ENCODE measurements at places on chromosomes 7 and 10.
A peak's percentile ranks its signal among the peaks of the same experiment; 100 is the strongest.

- DNase-seq: no peak
These were observed 86.6 kb upstream of the MACROH2A2 start for GRCh38 chr10:69965919-69966662.

DNA sequence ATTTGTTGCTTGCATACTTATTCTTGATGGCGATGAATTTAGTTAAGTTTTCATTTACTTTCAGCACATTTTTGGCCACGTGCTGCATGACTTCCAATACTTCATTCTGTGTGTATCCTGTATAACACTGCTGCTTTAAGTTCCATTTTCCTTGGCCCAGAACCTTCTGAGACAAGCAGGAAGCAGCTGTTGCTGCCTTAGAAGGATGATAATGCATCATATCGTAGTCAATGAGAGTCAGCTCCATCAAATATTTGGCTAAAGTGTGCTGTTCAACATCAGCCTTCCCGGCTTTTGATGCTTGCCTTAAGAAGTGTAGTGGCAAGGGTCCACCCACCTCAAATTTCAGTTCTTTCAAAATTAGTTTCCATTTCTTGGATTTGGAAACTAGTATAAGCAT, 59.2 kb upstream of the GLCCI1 start:
- no peak for DNase-seq

DNA sequence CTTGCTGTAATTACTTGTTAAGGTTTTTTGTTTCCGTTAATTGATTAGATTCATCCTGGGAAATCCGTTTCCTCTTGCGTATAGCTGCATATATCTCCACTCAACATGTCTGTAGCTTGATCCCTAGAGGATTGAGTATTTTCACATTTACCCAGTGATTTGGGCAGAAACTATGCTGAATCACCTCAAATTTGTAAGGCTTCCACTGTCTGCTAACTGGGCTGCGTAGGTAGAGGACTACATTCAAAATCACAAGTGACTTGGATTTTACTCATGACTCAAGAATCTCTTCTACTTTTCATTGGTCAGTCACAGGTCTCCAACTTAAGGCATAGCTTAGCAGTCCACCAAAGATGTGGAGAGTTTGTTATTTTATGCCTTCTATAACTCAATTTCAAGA, 141.8 kb downstream of the POLR1F start:
- DNase-seq: no peak

- no peak for DNase-seq
These were observed 76.8 kb downstream of the TFEC start for GRCh38 chr7:115953592-115954255.

- DNase-seq: no peak
These were observed 92.3 kb downstream of the MAGI2 start for GRCh38 chr7:79361214-79361613.

DNA sequence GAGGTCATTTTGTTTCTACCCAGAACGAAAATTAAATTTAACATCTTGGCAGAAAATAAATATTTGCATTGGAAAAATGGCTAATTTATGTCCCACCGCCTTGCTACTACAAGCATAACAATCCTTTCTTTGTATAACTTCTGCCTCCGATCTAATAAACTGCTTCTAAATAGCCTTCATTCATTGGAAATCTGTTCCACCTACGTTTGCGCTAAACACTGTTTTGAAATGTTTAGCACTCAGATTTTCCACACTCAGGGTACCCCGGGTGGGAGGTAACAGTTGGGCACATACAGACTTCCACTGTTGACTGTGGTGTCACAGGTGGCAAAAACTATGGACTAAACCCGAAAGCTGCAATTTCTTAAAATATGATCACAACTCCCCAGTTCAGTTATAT, 96.4 kb downstream of the FGFR2 start:
- no peak for DNase-seq

GRCh38 chr7:31023877-31024276, 28.2 kb upstream of the ADCYAP1R1 start:
- DNase-seq: no peak

GRCh38 chr10:100370714-100371481, 23.9 kb downstream of the SCD start:
- DNase-seq: peak; percentile 91

GRCh38 chr7:138407792-138408191, 52.3 kb upstream of the TRIM24 start:
- no peak for DNase-seq

- DNase-seq: no peak
These were observed 252.7 kb upstream of the MBL2 start for GRCh38 chr10:53025172-53025711.

- peak; percentile 37 for DNase-seq
These were observed 35.6 kb downstream of the PLAC9 start for GRCh38 chr10:80168162-80168511.

Data from Ammon's horn (tissue), 1 donor.